ENCODE measurements at places on chromosomes 12 and 14. TPM values are rescaled to one million over a fixed set of nuclear protein-coding genes. Genes with fewer than 3 reads are reported as not detected.

DNA sequence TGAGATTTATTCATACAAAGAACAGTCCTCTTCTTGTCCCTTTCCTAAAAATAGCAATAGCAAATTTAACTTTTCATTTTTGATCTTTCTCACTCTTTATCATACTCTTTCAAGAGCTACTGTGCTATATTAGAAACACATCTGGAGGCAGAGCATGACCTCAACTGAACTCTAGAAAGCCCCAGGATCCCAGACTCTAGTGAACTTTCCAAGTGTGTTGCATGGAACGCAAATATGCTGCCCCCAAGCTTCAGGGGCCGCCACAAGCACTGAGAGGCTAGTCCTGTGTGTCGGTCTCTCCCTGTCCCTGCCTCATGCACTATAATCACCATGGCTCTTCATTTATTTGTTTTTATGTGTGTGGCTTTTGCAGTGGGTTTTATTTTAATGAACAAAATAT is 38.7 kb upstream of the ZNF641 start:
- no peak for DNase-seq

GRCh38 chr12:57010627-57011247 is 4.4 kb upstream of the ZBTB39 start:
- DNase-seq = no peak

DNA sequence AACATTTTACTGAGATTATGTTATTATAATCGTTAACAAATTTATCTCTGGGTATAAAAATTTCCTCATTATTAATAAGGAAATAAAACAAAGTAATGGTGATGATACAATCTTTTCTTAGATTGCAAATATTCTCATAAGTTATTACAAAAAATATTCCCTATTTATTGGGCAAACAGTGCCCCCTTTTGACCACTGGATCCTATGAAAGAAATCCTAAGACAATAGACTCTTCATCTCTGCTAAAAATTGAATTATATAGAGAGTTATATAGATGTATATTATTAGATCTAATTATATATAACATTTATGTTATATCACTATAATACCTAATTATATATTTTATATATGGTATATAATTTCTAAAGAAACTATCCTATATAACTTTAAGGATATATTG is 94.2 kb upstream of the FGD4 start:
- DNase-seq = no peak

DNA sequence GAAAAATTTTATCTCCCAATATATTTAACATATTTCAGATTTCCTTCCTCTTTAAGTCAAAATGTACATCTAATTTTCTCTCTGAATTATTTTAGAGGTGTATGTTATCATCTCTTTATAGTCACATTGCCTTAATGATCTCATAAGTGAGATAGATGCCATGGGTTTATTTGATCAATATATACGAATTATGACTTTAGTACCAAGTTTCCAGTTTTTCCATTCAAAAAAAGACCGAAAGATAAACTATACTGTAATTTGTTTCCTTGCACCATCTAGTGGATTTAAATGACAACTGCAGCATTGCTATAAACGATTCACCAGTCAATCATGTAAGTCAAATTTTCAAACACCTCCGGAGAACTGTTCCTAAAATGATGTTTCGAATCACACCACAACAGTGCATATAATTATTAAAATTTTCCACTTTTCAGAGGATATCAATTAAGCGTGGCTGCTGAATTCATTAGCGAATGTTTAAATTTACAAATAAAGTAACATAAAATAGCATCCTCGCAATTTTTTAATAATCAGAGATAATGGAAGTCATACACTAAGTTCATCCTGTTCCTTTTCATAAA is 419 bp upstream of the ATXN7L3B start:
- no peak for DNase-seq

DNA sequence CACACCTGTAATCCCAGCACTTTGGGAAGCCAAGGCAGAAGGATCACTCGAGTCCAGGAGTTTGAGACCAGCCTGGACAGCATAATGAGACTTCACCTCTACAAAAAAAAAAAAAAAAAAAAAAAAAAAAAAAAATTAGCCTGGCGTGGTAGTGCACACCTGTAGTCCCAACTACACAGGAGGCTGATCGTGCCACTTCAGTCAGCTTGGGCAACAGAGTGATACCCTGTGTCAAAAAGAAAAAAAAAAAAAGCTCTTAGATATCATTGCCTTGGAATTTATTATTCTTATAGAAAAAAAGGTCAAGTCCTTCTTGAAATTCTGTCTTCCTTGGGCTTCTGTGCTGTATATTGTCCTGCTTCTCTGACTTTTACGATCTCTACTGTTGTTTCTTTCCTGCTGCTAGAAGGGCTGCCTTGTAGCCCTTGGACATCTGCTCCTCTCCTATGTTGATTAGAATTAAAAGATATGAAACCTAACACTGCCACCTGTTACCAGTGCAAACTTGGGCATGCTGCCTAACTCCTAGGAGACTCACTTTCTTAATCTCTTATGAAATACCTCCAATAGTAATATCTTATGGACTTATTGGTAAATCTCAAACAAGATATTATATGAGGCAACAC is 5.7 kb downstream of the TMEM19 start:
- DNase-seq = no peak

DNA sequence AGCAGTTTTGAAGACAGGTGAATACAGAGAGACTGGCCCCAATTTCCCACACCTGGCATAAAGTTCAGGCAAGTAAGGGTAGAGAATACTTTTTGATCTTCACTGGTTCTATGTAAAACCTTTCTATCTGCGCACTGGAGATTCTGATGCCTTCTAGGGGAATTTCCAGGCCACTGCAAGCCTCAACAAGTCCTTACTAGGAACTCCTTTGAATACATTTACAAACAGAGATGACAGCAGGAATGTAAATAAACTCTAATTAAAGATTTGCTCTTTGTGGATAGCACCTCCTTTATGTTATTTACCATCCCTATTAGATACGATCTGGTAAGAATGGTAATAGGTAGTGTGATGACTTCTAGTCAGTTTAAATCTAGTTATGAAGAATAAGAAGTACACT is 69.2 kb downstream of the NTN4 start:
- DNase-seq = no peak

DNA sequence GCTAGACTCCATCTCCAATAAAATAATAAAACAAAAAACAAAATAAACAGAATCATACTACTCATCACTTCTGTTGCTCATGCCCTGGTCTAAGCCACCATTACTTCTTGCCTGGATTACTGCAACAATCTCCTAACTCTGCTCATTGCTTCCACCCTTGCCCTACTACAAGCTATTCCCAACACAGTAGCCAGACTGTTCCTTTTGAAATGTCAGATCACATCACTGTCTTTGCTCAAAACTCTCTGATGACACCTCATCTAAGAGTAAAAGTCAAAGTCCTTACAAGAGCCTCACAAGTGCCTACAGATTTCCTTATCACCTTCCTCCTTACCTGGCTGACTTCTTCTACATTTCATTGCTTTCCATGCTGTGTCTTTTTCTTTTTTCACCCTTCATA is 10.0 kb downstream of the FBXO33 start:
- DNase-seq = no peak

- DNase-seq = no peak
Measured at GRCh38 chr12:12083688-12084087, 12.9 kb downstream of the BCL2L14 start.

DNA sequence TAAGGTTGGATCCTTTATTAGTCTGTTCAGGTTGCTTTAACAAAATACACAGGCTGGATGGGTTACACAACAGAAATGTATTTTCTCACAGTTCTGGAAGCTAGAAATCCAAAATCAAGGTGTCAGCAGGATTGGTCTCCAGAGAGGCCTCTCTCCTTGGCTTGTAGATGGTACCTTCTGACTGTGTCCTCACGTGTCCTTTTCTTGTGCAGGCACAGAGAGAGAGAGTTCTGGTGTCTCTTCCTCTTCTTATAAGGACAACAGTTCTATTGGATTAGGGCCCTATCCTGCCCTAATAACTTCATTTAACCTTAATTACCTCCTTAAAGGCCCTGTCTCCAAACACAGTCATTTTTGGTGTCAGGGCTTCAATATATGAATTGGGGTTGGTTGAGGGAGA is 4.6 kb upstream of the ANKRD33 start:
- no peak for DNase-seq

DNA sequence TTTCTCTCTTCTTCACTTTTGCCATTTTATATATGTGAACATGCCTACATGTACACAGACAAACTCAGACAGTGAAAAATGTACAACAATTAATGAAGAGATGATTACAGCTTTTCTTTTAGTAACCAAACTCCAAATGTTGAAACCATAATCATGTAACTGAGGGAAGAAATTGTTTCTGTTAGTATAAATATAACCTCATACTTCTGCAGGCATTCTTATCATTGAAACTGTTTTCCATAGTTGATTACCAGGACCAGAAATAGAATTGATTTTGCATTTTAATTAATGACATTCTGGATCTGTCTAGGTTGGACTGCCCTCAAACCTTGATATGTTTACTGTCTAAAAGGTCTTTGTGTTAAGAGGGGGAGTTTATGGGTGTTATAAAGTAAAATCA is 3.2 kb downstream of the ANO4 start:
- DNase-seq = no peak

GRCh38 chr14:48614003-48614402 is 938.6 kb upstream of the MDGA2 start:
- DNase-seq = no peak

GRCh38 chr12:47808050-47808449 is 11.7 kb downstream of the HDAC7 start:
- no peak for DNase-seq

GRCh38 chr14:105026802-105027563 is 6.1 kb upstream of the CDCA4 start:
- DNase-seq = no peak

Gene TMEM119
- polyA plus RNA-seq = 41.7 TPM

Gene TAS2R20
- polyA plus RNA-seq = 3.8 TPM

Gene PRICKLE1
- polyA plus RNA-seq = 40.4 TPM

Gene FOS
- polyA plus RNA-seq = 1,318 TPM

Gene PTPN6
- 21.0 TPM for polyA plus RNA-seq
